ENCODE measurements at places on chromosomes 4 and X. TPM values are rescaled to one million over a fixed set of nuclear protein-coding genes. Genes with fewer than 3 reads are reported as not detected.

- H3K4me3 ChIP-seq: no peak overlapping the region
- no peaks in the 10 kb centered on the region for H3K27me3 ChIP-seq
- DNase-seq: no peak
- H3K27ac ChIP-seq: no peak overlapping the region
- H3K36me3 ChIP-seq: no peaks in the 10 kb centered on the region
These were observed 913.9 kb upstream of the NDST4 start for GRCh38 chr4:116027311-116027710.

- peak; percentile 73 for DNase-seq
- no peaks in the 10 kb centered on the region for H3K36me3 ChIP-seq
- no peaks in the 10 kb centered on the region for H3K27me3 ChIP-seq
- no peaks in the 10 kb centered on the region for H3K4me1 ChIP-seq
- H3K4me3 ChIP-seq: peak overlapping the region; percentile 3
These were observed 3.0 kb downstream of the LINC00632 start for GRCh38 chrX:140712413-140713173.

DNA sequence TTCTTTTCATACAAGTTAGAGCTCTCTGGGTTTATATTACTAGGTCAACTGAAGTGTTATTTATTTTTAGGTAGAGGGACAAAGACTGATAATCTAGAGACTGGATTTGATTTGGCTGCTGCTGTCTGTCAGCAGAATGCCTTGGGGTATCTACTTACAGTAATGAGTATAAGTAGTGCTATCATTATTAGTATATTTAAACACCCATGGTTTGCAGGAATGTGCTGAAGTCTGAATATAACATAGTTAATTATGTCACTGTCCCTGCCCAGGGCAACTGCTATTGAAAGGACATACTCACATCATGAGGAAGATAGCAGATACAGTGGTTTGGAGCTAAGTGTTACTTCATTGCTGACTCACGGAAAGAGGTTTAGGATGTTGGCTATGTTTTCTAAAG, 76.2 kb downstream of the PRRG1 start:
- no peak overlapping the region for H3K27ac ChIP-seq
- H3K4me1 ChIP-seq: no peaks in the 10 kb centered on the region
- no peak overlapping the region for H3K4me3 ChIP-seq
- DNase-seq: no peak

SSX4B gene
- not detected for total RNA-seq

GRCh38 chrX:103791826-103792485, 15.3 kb downstream of the PLP1 start:
- no peak for DNase-seq
- H3K27ac ChIP-seq: no peak overlapping the region
- H3K4me3 ChIP-seq: no peak overlapping the region

GRCh38 chr4:5199912-5200311, 148.6 kb downstream of the STK32B start:
- H3K4me1 ChIP-seq: no peaks in the 10 kb centered on the region
- no peak overlapping the region for H3K4me3 ChIP-seq
- DNase-seq: no peak
- no peaks in the 10 kb centered on the region for H3K27me3 ChIP-seq
- no peaks in the 10 kb centered on the region for H3K36me3 ChIP-seq
- no peak overlapping the region for H3K27ac ChIP-seq

GRCh38 chr4:7394681-7395451, 39.9 kb downstream of the PSAPL1 start:
- no peak overlapping the region for H3K4me3 ChIP-seq
- no peaks in the 10 kb centered on the region for H3K36me3 ChIP-seq
- no peak overlapping the region for H3K27ac ChIP-seq
- no peaks in the 10 kb centered on the region for H3K4me1 ChIP-seq

- H3K27me3 ChIP-seq: peaks cover 2% of the 10 kb centered on the region
- H3K4me1 ChIP-seq: peaks cover 8% of the 10 kb centered on the region
- H3K27ac ChIP-seq: no peak overlapping the region
- DNase-seq: no peak
These were observed 33.2 kb upstream of the OCIAD2 start for GRCh38 chr4:48939785-48940184.

DNA sequence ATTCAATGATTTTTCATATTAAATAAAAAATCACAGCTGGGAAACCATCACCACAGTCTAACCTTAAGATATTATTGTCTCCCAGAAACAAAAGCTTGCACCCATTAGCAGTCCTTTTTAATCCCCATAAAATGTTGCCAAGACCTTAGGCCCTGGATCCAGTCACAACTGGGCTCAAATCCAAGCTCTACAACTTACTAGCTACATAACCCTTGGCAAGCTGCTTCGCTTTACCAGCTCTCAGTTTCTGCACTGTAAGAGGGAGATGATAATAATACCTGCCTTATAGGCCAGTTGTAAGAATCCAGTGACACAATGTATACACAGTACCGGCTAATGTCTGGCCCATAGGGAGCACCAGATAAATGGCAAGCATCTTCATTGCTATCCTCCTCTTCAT, 400.9 kb upstream of the FGF13 start:
- no peaks in the 10 kb centered on the region for H3K4me1 ChIP-seq
- no peaks in the 10 kb centered on the region for H3K36me3 ChIP-seq
- no peaks in the 10 kb centered on the region for H3K27me3 ChIP-seq

DNA sequence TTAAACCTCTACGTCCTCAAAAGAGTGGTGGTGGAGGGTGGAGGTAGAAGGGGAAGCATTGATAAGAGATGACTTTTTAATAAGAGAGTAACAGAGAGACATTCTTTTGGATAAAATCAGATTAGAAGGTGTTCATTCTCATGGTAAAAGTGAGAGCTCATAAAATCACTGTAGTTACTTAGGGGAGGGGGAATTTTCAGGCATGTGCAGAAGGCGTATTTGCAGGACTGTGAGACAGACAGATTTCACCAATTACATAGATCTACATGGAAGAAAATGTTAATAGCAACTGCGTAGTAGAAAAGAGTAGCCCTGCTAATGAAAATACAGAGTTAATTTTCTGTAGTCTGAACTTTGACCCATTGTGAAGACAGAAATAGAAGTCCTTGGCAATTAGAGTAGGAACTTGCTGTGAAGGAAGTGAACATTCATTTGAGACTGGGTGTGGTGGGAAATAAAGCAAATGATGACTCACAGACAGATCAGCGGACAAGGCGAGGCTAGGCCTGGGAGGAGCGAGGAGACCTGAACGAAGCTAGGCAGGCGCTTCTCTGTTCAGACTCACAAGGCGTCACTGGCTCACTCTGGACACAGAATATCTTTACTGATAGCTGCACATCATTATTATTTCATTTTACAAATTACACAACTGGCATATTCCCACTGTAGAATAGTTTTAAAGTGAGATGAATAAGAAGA, 57.2 kb upstream of the FAM9C start:
- no peak overlapping the region for H3K4me3 ChIP-seq
- H3K36me3 ChIP-seq: no peaks in the 10 kb centered on the region
- H3K4me1 ChIP-seq: peaks cover 15% of the 10 kb centered on the region
- peak; percentile 38 for DNase-seq
- no peaks in the 10 kb centered on the region for H3K27me3 ChIP-seq

DNA sequence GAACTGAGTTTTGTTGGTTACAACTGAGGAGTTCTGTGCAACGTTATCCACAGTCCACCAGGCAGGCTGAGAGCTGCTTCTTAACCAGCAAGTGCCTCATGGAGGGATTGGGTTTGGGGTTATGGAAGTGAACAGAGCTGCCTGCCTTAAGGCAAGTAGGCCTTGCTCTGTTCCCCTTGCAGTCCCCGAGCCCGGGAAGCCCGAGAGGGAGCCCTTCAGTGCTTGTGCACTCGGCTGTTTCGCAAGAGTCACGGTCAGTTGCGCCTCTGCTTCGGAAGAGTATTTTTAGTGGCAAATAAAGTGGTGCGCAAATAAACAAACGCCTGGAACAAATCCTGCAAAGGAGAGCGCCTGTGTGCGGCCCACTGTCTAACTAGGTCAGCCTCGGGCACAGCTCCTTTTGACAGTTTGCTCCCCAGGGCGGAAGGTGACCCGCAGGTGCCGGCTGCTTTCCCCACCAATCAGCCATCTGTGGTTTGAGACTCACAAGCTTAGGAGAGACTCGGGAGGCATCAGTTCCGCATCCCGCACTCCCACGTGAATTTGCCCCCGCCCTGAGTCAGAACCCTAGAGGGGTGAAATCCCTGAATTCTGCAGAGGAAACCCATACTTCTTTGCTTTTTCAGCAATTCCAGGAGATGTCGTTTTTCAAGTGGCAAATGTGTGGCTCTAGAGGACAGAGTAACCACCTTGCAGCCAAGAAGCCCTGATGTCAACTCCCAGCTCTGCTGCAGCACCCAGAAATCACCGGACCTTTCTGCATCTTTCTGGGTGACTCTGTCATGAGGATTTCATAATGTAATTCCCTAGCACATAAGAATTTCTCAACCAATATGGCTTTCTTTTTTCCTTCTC, 56.8 kb downstream of the LGI2 start:
- H3K4me1 ChIP-seq: no peaks in the 10 kb centered on the region
- H3K4me3 ChIP-seq: no peak overlapping the region
- H3K27me3 ChIP-seq: peaks cover 9% of the 10 kb centered on the region
- H3K36me3 ChIP-seq: no peaks in the 10 kb centered on the region
- peak; percentile 33 for DNase-seq
- H3K27ac ChIP-seq: no peak overlapping the region

DNA sequence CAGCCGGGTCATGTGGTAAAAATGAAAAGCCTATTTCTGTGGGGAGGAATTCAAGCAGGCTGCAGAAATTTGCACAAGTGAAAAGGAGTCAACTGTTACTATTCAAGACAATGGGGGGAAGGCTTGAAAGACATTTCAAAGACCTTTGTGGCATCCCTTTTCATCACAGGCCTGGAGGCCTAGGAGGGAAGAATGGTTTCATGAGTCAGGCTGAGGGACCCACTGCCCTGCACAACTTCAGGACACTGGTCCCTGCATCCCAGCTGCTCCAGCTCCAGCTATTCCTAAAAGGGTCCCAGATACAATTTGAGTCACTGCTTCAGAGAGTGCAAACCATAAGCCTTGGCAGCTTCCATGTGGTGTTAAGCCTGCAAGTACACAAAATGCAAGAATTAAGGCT, 85.3 kb upstream of the POU3F4 start:
- DNase-seq: no peak
- H3K4me3 ChIP-seq: no peak overlapping the region
- H3K27me3 ChIP-seq: no peaks in the 10 kb centered on the region
- no peaks in the 10 kb centered on the region for H3K36me3 ChIP-seq
- H3K27ac ChIP-seq: no peak overlapping the region

DNA sequence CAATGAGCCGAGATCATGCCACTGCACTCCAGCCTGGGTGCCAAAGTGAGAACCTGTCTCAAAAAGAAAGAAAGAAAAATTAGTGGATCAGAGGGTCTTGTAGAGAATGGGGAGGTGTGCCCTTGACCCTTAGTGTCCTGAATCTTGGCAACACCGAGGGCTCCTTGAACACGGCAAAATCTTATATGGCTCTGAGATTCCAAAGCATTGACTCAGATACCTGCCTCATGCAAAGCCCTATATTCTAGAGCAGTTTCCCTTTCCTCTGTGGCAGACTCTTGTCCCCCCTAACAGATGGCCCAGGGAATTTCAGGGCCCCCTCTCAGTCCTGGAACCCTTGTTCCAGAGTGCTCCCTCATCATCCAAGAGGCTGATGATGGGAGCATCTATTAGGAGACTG, 6.8 kb downstream of the CLDN2 start:
- H3K27me3 ChIP-seq: no peaks in the 10 kb centered on the region
- no peak for DNase-seq
- no peak overlapping the region for H3K4me3 ChIP-seq
- H3K36me3 ChIP-seq: no peaks in the 10 kb centered on the region
- H3K4me1 ChIP-seq: no peaks in the 10 kb centered on the region

CCNB3 gene
- 0.19 TPM for total RNA-seq

DNA sequence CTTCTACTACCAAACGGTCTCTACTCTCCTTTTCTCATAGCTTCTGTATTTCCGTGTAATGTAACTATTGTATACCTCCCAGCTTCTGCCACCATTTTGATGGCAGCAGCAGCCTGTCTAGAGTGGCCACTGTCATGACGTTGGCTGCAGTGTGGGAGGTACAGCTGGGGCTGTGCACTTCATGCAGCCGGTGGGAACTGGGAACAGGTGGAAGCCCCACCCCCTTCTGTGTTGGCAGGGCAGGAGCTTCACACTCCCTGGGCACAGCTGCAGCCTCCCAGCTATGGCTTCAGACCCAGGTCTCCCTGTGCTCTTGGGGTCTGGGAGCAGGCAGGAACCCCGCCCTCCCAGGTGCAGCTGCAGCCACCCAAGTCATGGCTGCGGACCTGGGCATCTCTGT, 49.8 kb upstream of the SEC24B start:
- H3K4me1 ChIP-seq: no peaks in the 10 kb centered on the region
- DNase-seq: no peak
- no peaks in the 10 kb centered on the region for H3K36me3 ChIP-seq
- H3K27ac ChIP-seq: no peak overlapping the region

DNA sequence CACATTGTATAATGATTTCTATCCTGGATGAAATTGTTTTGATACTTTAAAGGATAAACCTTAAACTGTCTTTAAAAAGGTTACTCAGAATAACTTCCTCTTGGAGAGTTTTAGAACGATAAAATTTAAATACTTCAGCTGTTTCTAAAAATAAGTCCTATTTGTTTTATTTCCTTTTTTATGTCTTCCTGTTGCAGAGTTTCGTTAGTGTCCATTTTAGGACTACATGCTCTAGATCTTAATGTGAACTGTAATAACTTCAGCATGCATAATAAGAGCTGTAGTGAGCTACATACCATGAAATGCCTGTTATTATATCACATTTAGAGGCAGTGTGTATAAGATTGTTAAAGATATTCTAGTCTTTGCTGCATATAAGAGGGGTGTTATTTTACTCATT, 14.6 kb downstream of the ATP10D start:
- no peak for DNase-seq
- H3K4me1 ChIP-seq: no peaks in the 10 kb centered on the region
- no peak overlapping the region for H3K27ac ChIP-seq
- H3K27me3 ChIP-seq: no peaks in the 10 kb centered on the region
- no peaks in the 10 kb centered on the region for H3K36me3 ChIP-seq
- no peak overlapping the region for H3K4me3 ChIP-seq

- no peak overlapping the region for H3K4me3 ChIP-seq
- H3K27ac ChIP-seq: no peak overlapping the region
- no peaks in the 10 kb centered on the region for H3K4me1 ChIP-seq
- no peaks in the 10 kb centered on the region for H3K36me3 ChIP-seq
- DNase-seq: no peak
These were observed 123.7 kb upstream of the TLR3 start for GRCh38 chr4:185945252-185945651.

EDA gene
- 2.4 TPM for total RNA-seq

GRCh38 chrX:20437683-20438082, 171.0 kb upstream of the RPS6KA3 start:
- H3K4me1 ChIP-seq: peaks cover 47% of the 10 kb centered on the region
- H3K4me3 ChIP-seq: no peak overlapping the region
- no peaks in the 10 kb centered on the region for H3K27me3 ChIP-seq
- no peak for DNase-seq

GRCh38 chr4:27692158-27692557, 831.5 kb downstream of the STIM2 start:
- no peaks in the 10 kb centered on the region for H3K27me3 ChIP-seq
- H3K27ac ChIP-seq: no peak overlapping the region
- no peak overlapping the region for H3K4me3 ChIP-seq
- no peaks in the 10 kb centered on the region for H3K4me1 ChIP-seq
- H3K36me3 ChIP-seq: no peaks in the 10 kb centered on the region

HMGN5 gene
- 1.0 TPM for total RNA-seq
